ENCODE measurements at places on chromosomes 12 and 14.

- no peak for DNase-seq
Measured at GRCh38 chr12:51906430-51907082, 748 bp upstream of the ACVRL1 start.

DNA sequence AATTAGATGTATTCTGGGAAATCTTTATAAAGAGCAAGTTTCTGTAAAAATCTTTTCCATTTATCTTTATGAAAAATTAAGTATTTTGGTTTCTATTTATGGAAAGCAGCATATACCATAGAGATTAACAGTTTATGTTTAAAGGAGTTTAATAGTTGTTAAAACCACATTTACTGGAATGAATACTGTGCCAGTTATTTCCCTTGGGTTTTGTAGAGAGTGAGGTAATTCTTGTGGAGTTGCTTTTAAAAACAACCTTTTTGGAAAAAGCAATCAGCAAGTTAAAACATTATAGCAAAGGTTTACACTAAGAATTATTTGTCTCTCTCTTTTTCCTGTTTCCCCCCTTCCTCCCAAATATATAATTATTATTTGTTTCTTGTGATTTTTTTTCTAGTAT lies 34.9 kb downstream of the AEBP2 start:
- no peak for DNase-seq

GRCh38 chr14:62118871-62119270 lies 356.7 kb downstream of the SNAPC1 start:
- no peak for DNase-seq

DNA sequence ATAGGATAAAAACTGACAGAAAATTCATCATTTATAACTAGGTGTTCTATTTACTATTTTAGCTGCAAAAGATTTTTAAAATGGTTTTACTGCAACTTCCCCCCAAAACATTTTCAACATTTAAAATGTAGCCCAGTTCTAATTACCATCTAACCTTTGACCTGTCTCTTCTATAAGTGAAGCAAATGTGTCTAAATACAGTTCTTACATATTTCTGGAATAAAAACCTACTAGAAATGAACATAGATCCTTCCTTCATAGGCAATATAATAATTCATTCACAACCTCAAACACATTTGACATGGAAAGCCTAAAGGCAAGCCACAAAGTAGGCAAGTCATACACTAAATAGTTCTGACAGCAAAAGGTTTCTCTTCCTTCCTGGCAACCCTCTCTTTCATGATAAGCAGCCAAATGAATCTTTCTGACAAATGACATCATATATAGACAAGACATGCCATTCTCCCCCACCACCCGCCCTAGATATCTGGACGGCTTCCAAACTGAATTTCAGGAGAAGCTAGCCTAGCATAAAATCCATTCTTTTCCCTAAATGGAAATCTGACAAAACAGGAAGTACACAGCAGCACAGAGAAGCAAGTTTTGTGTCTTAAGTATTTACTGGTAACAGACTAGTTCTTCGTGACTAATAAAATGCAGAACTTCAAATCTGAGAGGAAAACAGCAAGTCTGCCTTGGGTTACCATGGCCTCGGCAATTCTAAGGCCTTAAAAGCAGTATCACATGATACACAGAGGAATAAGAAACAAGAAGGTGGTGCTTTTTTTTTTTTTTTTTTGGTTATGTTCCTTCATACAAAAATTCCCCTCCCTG lies 17.2 kb upstream of the ARID4A start:
- no peak for DNase-seq

DNA sequence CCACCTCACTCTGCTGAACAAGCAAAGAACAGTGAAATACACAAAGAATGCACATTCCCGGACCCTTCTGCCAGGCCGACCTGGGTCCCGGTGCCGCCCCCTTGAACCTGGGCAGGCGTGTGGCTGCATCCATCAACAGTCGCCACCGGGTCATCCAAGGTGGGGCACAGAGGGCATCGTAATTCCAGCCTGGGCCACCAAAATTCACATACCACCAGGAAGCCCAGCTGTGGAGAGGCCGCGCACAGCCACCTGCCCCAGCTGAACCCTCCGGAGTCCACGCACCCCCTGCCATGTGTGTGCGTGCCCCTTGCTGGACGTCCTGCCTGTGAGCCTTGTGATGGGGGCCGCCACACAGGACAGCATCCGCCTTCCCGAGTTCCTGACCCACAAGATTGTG lies 85.7 kb downstream of the NOC4L start:
- DNase-seq = no peak

DNA sequence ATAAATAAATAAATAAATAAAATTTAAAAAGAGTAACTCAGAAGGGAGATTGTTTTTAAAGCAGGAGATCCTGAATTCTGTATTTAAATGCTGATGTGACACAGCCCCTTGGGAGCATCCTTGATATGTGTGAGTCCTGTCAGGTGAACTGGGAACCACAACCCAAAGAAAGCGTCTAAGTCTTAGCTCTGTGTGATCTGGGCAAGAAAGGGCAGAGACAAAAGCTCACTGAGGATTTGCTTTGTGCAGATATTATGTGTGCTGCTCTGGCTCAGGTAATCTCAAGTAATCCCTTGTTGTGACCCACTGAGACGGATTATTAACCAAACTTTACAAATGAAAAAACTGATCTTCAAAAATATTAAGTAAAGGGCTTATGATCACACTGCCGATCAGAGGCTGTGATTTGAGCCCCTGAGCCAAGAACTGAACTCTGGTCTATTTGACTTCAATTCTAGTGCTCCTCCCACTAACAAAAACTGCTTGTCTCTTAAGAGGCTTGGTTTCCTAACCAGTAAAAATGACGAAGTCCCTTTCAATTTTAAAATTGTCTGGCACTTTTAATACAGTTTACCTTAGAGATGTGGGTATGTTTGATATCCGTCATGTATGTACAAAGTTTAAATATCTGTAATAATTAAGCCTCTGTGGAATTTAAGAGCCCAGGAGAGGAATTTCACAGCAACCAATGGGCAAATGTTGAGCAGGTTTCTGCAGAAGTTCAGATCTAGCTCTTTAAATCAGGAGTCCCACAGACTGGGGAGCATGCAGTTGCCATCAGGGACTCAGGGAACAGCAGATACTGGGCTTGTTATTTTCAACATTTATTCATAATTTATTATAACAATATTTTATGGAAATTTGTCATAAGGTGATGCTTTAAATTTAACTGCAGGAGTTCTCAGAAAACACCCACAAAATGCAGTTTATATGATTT lies 46.1 kb downstream of the CPM start:
- no peak for DNase-seq
